Stimulated activated CD4-positive, alpha-beta T cell treated with anti-CD3 and anti-CD28 coated beads, TNF-alpha, amount 100 ng/mL, for 4 hours (primary cell): ENCODE measurements at places on chromosomes 4 and X.

DNA sequence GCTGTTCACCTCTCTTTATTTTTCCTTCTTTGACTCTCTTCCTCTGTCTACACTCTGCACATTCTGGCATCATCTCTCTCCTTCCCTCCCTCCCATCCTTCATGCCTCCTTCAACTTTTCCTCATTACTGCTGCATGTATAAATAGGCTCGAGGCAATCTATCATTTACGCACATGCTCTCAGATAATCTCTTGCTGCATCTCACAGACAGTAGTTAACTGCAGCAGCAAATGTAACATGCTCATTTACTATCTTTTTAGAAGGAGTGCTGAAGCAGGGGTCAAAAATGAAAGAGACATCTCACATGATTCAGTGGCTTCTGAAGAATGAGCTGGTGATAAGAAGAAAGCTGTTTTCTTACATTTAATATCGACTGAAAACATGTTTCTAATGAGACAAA is 127.7 kb downstream of the RASL11B start:
- no peak for DNase-seq

DNA sequence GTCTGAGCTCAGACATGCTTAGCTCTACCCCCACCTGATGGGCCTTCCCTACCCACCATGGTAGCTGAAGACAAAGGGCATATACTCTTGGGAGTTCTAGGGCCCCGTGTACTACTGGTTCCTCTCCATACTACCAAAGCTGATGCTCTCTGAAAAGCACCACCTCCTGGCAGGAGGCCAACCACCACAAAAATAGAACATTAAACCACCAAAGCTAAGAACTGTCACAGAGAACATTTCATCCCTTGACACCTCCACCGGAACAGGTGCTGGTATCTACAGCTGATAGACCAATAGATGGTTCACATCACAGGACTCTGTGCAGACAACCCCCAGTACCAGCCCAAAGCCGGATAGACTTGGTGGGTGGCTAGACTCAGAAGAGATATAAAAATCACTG is 13.4 kb downstream of the EDA2R start:
- DNase-seq: no peak

- DNase-seq: no peak
Observed at GRCh38 chr4:99507762-99508161, 3.1 kb upstream of the C4orf17 start.

GRCh38 chr4:185328586-185328985 is 67.1 kb downstream of the LRP2BP start:
- DNase-seq: no peak

- DNase-seq: no peak
Observed at GRCh38 chrX:43971966-43972961, 926 bp downstream of the NDP start.

DNA sequence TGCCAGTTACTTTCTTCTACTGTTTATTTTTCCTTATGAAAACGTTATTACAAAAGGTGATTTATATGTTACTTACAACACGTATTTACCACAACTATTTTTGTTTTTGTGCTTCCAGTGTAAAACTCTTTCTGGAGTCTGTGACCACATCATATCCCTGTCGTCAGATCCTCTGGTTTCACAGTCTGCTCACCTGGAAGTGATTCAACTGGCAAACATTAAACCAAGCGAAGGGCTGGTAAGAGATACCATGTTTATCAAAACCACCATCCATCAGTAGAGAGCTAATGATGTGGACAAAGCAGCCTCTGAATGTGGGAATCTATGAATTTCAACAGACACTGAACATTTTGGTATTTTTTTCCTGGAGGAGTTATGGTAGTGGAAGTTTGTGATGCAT is 116.1 kb downstream of the CNKSR2 start:
- no peak for DNase-seq

- DNase-seq: no peak
Observed at GRCh38 chr4:4480685-4481398, 61.0 kb downstream of the STX18 start.

DNA sequence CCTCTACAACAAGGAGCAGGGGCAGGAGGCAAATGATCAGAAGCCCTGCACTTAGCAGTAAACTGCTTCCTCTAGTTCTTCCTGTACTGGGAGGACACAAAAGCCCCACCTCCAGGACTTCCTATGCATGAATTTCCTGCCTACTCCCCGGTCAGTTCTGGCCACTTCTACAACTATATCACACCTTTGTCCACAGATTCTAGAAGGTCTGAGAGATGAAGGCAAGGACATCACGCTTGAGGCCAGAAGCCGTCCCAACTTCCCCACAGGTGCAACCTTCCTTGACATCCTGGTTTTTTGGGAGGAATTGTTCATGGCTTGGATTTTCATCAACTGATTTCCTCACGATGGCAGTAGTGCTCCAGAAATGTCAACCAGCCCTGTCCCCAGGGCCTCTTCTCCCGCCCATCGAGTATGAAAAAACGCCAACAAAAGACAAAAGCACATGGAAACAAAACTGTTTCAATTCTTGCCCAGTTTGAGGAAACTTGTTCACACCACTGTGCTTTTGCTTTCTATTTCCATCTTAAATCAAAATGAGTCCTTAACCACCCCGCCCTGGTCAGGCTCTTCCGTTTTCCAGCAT is 206.5 kb upstream of the STK26 start:
- no peak for DNase-seq

- no peak for DNase-seq
Observed at GRCh38 chr4:2808001-2808400, 15.1 kb downstream of the SH3BP2 start.

DNA sequence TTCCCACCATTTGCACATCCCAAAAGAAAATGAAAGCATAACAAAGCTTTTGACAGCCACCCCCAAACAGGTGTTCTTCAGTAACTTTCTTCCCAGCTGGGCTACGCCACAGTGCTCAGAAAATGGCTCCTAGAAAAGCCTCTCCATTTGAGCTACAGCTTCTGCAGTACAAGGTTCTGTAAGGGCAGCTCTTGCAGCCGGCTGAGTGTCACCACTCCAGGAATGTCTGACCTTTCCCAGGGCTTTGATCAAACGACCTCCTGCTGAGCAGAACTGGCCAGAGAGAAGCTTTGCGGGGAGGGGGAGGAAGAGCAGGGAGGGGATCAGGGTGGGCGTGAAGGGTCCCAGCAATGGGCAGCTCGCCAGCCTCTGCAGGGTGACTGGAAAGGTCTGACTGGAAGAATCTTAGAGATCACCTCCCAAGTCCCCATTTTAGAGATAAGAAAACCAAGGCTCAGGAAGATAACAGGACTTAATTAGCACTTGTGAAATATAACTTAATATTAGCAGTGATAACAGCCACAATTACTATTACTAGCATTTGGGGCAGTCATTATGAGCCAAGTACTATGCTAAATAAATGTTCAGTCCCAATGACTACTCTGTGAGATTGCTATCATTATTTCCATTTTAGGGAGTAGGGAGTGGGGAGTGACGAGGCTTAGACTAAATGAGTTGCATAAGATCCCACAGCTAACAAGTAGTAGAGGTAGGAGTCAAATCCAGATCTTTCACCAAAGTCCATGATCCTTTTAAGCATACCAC is 51.1 kb downstream of the LEF1 start:
- no peak for DNase-seq

DNA sequence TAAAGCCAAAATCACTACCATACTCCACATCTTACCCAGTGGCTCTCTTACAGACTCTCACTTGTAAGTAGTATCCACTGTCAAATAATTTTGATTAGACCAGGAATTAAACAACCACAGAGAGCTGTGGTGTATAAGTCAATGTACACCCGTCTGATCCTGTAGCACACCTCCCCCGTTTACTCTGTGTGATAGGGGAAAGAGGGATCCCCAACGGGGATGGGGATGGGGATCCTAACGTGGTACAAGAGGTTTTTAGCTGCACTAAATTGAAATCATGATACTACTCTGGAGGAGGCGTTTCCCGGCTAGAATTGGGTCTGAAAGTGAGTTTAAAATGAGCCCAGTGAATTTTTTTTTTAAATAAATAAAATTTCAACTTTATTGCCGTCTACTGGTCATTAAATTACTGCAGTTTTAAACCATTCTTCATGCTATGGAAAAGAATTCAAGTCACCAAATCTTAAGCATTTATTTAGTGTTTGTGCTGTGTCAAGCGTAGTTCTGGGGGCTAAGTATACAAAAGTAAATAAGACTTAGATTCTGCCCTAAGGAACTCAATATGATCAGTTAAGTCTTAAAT is 76.6 kb downstream of the INTS12 start:
- no peak for DNase-seq

DNA sequence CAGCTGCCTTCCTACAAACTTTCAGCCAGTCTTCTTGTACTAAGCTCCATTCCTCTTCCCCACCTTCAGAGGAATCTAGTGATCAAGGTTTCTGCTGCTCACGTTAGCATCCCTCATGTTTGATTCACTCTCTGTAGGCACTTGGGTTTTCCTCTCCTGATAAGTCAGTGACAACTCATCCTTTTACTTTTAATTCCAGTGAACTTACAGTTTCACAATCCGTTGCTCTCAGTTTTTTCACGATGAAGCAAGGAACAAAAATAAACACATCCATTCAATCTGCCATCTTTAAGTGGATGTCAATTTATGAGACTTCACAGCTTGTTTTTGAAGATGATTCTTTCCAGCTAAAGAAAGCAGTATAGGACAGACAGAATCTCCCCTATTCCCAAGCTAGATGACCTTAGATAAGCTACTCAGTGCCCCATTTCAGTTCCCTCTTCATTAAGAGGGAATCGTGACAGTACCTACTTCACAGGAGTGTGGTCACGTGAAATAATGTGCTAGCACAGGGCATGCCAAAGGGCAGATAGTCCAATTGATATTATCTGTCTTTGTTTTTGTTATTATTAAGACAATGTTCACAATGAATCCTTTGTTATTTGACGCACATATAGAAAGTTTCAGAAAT is 234.3 kb downstream of the PALLD start:
- no peak for DNase-seq

DNA sequence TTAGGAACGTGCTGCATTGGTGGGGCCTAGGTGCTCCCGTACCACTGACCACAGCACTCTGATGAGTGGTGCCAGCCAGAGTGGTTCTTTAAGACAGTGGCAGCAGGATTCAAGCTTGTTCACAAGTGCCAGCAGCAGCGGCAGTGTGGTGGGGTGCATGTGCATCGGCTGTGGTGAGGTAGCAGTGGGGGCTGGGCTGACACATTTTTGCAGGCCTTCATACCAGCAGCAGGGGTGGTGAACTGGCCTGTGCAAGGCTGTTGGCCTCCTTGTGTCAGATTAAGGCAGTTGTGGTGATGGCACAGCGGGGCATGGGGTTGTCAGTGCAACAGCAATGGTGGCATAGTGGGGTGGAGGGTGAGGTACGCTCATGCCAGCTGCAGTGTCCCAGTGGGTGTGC is 131.4 kb downstream of the PABPC4L start:
- no peak for DNase-seq

GRCh38 chrX:17861489-17862011 is 452 bp upstream of the RAI2 start:
- DNase-seq: no peak

- no peak for DNase-seq
Observed at GRCh38 chrX:131405497-131405896, 116.4 kb upstream of the IGSF1 start.

GRCh38 chr4:3010998-3011397 is 47.6 kb downstream of the GRK4 start:
- DNase-seq: no peak

GRCh38 chrX:135984256-135984655 is 979 bp upstream of the SLC9A6 start:
- no peak for DNase-seq

DNA sequence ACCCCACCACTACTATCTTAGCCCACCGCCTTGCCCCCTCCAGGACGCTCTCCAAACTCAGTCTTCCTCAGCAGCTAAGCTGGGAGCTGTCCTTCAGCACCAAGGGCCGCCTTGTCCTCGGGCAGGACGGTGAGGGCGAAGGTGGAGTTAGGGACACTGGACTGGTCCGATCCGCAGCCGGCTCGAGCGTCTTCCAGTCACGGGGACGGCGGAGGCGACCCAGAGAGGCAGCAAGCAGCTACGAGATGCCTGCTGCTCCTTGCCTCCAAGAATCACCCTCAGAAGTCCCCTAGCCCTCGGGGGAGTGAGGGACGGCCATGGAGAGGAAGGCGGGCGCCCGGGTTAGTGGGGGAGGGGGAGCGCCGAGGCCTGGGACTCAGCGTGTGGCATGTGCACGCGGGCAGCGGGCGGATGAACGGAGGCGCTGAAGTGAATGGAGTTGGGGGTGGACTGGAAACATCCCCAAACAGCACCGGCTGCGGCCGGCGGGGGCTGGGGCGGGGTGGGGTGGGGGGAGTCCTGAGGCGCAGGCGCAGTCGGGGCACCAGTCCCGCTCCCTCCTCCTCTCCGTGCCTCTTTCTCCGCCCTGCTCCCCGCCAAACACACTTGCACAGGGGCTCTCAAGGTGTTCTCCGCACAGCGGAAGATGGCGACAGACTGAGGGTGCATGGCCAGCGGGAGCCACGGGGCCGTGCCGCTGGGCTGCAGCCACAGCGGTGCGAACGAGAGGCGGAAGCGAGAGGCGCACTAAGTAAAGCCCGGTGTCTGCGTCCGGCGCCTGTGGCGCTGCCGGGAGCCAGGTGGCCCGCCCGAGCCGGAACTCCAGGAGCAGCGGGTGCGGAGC is at the start of gene NALF2:
NALF2 (plus strand) TSS at position 545 of the 844 bp plus-strand sequence. CDS start 957 bp downstream, outside the sequence.
- DNase-seq: no peak

GRCh38 chr4:98469771-98470170 is 188.6 kb downstream of the TSPAN5 start:
- DNase-seq: no peak

DNA sequence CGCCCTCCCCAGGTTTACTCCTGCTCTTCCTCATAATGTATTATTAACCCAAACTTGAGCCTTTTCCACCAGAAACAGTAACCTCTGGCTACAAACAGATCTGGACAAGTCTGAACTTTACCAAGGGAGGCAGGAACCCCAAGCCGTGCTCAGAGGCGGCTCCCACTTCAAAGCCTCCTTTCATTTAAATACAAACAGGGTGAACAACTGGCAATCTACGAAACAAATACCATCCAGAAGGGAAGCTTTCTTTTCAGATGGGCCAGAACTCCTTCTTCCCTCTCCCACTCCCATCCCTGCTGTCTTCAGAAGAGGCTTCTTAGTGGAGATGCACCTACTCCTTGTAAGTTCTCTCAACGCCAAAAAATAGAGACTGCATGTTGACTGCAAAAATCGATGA is 2.1 kb upstream of the GPC4 start:
- DNase-seq: no peak

GRCh38 chr4:103478734-103479133 is 241.1 kb downstream of the TACR3 start:
- no peak for DNase-seq

DNA sequence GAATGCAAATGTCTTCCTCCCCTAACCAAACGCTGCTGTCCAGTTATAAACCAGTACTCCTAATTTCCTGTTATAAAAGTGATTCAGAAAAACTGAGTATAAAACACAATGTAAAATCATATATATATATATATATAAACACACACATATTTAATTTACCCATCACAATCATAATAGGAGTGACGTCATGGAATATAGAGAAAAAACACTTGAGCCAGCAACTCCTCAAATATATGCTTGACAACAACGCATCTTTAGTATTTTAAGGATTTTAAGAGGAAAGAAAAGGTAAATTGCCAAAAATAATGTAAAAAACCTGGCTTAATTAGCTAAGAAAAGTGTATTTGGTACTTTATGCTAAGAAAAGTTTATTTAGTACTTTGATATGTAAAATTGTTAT is 2701.7 kb downstream of the PCDH7 start:
- DNase-seq: no peak

- DNase-seq: no peak
Observed at GRCh38 chr4:182307746-182308145, 64.5 kb downstream of the TENM3 start.
